ENCODE measurements at places on chromosomes 1 and 21. TPM values are rescaled to one million over a fixed set of nuclear protein-coding genes. Genes with fewer than 3 reads are reported as not detected.

- no peak for DNase-seq
Observed at GRCh38 chr1:54861070-54861761, 25.8 kb downstream of the DHCR24 start.

Gene TAS1R2
- total RNA-seq = not detected

DNA sequence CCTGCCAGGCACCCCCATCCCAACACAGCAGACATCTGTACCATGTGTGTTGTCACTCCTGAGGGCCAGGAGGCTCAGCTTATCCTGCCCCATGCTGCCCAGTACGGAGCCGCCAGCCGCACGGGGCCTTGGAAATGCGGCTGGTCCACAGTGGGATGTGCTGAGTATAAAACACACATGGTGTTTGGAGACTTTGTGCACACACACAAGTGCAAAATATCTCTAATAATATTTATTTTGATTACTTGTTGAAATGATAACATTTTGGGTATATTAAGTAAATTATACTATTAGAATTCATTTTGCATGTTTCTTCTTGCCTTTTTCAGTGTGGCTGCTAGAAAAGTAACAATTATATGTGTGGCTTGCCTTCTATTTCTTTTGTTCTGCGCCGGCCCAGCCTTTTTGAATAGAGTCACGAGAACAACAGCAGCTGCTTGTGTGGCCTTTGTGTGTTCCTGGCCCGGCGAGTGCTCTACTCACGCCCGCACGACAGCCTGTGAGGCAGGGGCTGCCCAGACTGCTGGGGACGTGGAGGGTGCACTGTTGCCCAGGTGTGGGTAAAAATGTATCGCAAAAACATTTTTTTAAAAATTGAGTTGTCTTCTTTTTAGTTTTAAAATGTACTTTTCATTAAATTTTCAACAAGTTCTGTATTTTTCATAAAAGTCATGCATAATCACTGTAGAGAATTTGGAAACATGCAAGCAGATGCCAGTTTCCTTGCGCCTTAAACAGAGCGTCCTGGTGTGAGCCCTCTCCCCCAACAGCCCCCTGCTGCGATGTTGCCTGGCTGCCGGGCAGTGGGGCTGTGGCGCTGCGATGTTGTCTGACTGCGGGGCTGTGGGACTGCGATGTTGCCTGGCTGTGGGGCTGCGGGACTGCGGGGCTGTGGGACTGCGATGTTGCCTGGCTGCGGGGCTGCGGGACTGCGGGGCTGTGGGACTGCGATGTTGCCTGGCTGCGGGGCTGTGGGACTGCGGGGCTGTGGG, 35.5 kb downstream of the COQ8A start:
- no peak for DNase-seq

DNA sequence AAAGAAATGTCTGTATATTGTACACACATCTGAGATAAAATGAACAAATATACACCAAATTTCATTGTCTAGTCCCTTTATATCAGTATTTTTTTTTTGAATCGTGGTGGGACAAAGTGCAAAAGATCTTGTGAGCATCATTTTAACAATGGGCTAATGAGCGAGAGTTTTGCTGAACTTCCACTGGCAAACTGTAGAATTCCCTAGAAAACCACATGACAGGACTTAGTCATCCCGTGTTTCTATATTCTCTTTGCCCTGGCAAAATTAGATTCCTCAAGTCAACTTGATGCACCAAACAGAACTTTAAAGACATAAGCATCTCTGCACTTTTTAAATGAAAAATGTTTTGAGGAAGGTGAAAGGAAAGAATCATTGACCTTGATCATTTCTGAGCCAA, 488.2 kb upstream of the PTBP2 start:
- no peak for DNase-seq

DNA sequence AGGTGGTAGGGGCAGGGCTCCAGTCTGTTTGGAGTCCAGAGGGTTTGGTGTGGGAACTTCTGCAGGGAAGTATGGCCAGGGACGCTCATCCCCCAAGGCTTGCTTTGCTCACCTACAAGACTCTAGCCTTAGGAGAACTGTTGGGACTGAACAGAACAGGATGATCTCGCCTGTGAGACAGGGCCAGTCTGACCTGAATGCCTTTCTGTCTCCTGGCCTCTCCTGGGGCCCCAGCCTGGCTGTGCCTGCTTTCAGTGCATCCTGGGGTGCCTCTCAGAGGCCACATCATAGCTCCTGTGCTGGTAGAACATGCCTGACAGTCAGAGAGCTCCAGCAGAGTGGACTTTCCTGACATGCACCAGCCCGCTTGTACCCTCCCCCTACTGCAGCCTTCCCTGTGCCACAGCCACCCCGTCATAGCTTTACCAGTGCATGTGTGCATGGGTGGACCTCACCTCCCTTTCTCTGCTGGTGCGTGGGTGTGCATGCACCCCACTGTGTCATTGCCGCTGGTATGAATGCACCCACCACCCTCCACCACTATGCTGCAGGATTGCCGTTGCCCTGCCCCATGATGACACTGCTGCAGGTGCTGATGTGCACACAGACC, 165.8 kb downstream of the GIPC2 start:
- DNase-seq = no peak

GRCh38 chr1:6389971-6390370, 3.6 kb downstream of the ACOT7 start:
- DNase-seq = no peak

DNA sequence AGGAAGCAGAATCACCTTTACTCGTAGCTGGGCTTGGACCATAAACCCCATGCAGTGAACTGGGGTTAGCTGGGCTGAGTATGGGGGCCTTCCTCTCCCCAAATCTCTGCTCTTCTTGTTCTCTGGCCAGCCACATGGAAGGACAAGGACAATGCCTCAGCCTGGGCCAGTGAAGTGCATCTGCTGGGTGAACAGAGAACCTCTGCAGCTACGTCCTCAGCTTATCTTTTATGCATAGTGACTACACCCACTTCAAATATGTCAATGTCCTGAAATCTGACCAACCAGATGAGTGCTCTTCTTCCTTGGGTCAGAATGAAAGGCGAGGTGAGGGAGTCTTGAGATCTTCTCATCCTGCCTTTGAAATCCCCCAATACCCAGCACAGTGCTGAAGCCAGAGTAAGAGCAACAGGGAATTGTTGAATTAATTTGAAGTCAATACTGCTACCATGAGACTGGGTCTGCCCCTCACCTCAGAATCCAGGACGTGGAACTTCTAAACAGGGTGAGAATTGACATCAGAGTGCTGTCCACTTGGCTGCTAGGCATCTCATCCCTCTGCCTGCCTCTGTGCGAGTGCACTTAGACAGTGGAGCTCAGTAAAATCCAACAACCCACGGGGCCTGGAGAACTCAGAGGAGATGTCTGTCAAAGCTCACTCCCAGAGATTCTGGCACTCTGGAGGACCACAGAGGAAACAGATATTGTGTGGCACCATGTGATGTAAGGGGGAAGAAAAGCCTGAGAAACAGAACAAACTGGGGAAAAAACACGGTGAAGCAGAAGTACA, 99.0 kb downstream of the IER5 start:
- DNase-seq = no peak
